ENCODE measurements at places on chromosomes 16 and 17.

DNA sequence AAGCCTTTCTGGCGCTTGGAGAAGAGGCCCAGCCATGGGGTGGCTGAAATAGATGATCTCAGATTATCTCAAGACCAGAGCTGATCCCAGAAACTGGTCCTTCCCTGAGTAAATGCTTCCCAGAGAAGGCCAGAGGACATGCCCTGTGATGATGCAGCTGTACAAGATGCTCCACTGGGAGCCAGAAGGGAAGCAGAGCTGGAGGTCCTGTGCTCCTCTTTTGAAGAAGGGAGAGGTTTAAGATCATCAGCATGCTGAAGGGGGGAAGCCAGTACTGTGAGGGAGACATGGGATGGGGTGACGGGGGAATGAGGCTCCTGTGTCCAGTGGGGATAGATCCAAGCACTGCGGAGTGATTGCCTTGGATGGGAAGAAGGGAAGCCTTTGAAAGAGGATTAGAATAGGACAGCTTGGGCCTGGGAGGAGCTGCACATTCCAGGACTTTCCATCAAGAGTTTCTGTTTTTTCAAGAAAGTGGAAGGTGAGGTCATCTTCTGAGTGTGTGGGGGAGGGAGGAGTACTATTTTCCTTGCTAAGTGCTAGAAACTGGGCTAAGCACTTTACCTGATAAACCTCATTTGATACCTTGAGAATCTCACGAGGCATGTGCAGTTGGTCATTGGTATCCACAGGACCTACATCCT lies 16.4 kb upstream of the ALOX15B start:
- peak; percentile 16 for DNase-seq

GRCh38 chr16:87336434-87337240 lies 19.4 kb upstream of the C16orf95 start:
- no peak for DNase-seq

DNA sequence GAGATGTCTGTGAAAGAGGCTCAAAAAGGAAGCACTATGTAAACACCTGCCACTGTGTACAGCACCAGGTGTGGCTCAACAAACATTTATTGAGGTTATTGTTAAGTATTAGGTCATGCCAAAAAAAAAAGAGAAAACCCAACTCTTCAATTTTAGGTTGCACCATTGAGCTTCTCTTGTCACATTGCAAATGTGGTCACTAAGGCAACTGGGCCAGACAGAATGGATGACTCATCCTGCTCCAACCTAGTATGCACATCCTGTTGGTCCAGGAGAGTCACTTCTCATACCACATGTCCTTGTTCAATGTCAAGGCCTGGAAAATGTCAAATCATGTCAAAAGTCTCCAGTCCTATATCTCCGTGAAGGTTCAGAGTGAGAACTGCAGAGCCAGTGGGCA lies 25.0 kb downstream of the HOXB1 start:
- DNase-seq, result peak; percentile 83

GRCh38 chr17:48564188-48565021 lies 13.7 kb downstream of the HOXB4 start:
- peak; percentile 33 for DNase-seq

DNA sequence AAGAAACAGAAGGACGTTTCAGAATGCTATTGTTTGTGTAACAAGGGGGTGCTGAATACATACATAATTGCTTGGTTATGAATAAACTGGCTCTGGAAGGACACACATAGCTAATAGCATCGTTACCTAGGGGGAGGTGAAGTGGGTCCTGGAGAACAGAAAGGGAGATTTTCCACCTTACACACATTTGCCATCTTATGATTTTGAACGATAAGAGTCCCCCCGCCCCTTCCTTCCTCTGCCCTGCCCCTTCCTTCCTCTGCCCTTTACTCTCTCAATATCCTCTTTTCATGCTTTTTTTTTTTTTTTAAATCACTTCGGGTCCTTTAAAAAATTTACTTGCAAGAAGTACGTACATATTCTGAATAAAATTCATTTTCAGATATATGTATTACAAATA lies 902 bp upstream of the DHRS7B start:
- no peak for DNase-seq

- no peak for DNase-seq
Observed at GRCh38 chr16:85564277-85565051, 48.7 kb upstream of the GSE1 start.

GRCh38 chr16:64297863-64298600 lies 823.8 kb downstream of the CDH11 start:
- no peak for DNase-seq

DNA sequence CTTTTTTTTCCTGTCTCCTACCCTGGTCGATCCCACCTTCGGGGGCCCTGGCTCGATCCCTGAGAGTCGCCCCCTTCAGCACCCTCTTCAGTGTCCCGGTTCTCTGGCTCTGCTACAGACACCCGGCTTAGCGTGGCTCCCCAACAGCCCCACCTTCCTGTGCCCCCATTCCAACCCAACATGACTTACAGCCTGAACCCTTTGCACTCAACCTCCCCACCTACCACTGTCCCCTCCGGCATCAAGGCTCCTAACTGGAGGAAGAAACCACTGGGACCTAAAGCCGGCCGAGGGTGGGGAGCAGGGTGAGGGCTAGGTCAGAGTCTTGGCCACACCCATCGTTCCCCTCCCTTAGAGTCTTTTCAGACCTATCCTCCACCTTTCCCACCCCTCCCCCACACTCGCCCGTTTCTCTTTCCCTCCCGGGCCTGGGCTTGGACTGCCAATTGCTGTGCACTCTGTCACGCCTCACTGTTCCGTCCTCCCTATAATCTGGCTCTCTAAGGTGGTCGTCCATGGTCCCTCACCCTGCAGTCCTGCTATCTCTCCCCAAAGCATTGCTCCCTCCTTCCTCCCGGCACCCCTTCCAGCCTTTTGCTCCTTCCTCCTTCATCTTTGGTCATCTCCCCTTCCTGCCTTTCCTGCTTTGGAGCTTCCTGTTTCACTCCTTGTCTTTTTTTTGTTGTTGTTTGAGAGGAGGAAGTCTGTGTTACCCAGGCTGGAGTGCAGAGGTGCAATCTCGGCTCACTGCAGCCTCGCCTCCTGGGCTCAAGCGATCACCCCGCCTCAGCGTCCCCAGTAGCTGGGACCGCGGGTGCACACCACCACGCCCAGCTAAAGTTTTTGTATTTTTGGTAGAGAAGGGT lies 890 bp upstream of the CLDN7 start:
- DNase-seq, result no peak

DNA sequence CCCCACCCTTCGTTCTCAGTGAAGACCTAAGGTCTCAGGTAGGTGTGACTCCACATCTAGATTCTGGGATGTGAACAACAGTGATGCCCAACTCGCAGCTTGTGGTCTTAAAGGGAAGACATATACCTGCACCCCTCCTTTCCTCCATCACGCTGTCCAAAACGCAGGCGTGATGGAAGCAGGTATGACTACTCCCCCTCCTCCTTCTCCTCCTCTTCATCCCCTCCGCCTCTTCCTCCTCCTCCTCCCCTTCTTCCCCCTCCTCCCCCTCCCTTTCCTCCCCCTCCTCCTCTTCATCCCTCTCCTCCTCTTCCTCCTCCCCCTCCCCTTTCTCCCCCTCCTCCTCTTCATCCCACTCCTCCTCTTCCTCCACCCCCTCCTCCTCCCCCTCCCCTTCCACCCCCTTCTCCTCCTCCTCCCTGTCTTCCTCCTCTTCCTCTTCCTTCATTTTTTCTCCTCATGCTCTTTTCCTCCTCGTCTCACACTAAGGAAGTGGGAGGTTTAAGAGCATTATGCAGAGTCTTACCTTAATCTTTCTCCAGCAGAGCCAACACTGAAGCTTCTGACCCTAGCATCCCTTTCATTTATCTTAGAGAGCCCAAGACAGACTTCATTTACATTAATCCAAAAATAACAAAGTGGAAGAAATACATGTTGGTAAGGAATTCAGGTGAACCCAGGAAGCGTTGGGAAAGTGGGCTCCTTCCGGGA lies 352.5 kb downstream of the FOXL1 start:
- no peak for DNase-seq

- no peak for DNase-seq
Observed at GRCh38 chr17:28993645-28994426, 12.0 kb downstream of the SEZ6 start.
